Effector memory CD8-positive, alpha-beta T cell (primary cell): ENCODE measurements at places on chromosomes 1 and 21.
A peak's percentile ranks its signal among the peaks of the same experiment; 100 is the strongest.

GRCh38 chr1:241081473-241081872 is 275.5 kb downstream of the RGS7 start:
- DNase-seq = no peak

DNA sequence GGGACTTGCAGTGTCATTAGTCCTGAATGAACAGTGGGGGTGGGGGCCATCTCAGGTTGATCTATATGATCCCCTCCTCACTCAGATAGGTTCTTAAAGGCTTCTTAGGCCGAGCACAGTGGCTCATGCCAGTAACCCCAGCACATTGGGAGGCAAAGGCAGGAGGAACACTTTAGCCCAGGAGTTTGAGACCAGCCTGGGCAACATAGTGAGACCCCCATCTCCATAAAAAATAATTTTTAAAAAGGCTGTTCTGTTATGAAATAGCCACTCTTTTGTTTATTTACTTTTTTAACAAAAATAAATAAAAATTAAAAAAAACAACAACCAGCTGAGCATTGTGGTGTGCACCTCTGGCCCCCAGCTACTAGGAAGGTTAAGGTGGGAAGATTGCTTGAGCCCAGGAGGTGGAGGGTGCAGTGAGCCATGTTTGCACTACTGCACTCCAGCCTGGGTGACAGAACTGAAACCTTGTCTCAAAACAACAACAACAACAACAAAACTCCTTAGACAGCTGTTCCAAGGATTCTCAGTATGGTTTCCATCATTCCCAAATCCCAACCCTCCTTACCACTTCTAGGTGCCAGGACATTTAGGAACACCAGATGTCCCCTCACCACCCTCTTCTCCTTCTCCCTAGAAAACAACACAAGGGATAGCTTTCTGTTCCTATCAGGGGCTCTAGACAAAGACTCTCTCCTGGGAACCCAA is 2.0 kb upstream of the TRAPPC3 start:
- no peak for DNase-seq

DNA sequence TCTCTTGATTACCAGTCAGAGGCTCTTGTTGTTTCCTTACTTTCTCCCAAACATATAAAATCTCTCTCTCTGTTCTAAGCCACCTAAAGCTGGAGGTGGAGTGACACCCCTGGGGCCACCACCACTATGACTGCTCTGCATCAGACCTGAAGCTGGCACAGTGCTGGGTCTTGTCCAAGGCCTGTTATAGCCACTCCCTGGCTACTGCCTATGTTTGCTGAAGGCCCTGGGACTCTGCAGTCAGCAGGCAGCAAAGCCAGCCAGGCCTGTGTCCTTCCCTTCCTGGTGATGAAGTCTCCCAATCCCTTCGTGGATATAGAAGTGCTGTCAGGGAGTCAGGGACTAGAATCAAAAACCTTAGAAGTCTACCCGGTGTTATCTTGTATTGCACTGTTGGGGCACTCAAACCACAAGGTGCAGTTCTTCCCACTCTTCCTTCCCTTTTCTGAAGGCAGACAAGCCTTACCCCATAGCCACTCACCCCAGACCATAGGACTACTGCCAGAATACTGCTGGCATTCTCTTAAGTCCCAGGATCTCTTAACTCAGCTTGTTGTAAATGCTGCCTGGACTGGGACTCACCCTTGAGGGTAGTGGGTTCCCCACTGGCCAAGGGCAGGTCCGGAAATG is 103.1 kb downstream of the RPS6KC1 start:
- DNase-seq = no peak

DNA sequence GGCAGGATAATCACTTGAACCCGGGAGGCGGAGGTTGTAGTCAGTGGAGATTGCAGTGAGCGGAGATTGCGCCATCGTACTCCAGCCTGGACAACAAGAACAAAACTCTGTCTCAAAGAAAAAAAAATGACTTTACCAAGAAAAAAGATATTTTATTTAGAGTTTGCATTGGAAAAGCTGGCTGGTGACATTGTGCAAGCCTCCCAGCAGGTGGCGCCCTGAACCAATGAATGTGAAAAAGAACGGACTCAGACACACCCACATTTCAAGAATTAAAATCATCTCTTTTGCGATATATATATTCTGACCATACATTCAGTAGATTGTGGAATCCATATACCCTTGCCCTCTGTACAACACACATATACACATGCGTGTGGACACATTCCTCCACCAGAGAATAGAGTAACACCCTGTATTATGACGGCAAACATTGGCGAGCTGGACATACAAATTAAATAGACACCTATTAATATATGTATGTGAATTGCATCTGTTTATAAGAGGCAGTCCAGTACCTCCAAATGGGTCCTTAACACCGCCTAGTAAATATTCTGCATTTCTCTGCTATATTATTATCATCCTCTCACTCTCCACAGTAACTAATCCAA is 39.0 kb upstream of the CADM3 start:
- peak; percentile 56 for DNase-seq

DNA sequence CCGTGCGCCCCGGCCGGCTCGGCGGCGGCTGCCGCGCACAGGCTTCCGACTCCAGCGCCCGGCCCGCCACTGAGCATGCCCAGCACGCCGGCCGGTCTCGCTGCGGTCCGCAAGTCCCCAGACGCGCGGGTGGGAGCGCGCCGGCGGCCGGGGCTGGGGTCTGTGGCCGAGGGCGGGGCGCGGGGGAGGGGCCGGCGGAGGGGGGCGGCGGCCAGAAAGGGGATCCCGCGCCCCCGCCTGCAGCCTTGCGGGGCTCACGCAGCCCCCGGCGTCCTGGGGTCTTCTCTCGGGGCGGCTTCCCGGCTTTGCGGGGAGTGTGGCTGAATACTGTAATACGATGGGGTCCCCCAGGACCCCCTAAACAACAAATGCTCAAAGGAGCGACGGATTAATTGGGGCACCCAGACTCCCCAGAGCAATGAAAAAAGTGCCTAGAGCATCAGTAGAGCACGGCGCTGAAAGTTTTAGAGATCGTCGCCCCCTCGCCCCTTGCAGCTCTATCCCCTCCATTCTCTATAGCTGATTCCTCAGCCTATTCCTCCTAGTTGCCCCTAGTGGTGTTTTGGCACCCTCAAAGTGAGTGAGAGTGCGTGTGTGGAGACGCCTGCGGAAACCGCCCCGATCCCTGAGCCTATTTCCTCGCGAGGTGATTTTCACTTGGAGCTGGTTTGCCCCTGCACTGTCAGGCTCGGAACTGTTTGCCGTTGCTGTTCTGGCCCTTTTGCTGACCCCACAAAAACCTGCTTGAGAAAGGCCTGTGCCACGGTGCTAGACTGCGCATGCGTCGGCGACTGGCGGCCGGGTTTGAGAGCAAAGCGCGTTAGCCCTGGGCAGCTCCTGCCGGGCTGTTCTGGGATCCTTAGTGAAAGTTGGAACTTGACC is at the start of gene VAV3:
TSS of gene VAV3 (minus strand) at position 71 of the 882 bp plus-strand sequence. CDS start 311 bp downstream, outside the sequence.
- DNase-seq = peak; percentile 47

- peak; percentile 31 for DNase-seq
Observed at GRCh38 chr1:7948960-7949359, 8.3 kb upstream of the TNFRSF9 start.

- DNase-seq = no peak
Observed at GRCh38 chr1:40003156-40004093, 37.1 kb upstream of the CAP1 start.

GRCh38 chr1:44724955-44725698 is 5.8 kb downstream of the RNU5D-1 start:
- no peak for DNase-seq

DNA sequence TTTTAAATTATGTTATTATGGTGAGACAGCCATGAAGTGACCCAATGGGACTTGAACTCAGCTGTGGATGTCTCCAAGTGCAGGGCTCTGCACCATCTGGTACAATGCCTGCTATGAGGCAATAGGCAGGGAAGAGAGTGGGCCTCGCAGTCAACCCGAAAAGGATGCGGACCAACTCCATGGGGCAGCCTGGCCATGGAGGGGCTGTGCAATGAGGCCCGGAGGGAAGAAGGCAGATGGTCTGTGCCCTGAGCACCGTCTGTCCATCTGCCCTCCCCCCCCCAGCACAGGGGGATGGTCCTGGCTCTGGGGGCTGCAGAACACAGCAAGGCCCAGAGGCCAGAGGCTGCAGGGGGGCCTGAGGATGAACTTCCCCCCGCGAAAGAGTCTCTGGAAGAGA is 17.0 kb downstream of the ESPN start:
- DNase-seq = no peak

- DNase-seq = no peak
Observed at GRCh38 chr1:248599396-248599795, 1.9 kb upstream of the OR2T10 start.

GRCh38 chr1:13901039-13901438 is 201.1 kb downstream of the PRDM2 start:
- no peak for DNase-seq

DNA sequence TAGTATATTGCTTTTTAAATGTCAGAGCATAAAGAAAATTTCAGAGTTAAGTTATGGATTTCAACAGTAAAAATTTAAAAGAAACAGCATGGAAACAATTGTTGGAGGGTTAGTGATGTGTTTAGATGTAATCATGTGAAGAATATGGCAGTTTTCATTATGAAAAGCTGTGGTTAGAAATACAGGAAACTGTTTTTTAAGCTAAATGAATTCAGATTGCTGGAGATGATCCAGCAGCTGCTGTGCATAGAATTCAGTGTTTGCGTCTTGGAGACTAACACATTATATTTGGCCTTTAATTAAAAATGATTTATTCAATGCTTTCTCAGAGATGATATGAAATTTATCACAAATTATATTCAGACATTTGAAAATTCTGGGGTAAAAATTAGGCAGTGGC is 273.6 kb upstream of the LRRC7 start:
- no peak for DNase-seq

GRCh38 chr1:80258659-80259058 is 1252.1 kb upstream of the ADGRL4 start:
- DNase-seq = no peak

DNA sequence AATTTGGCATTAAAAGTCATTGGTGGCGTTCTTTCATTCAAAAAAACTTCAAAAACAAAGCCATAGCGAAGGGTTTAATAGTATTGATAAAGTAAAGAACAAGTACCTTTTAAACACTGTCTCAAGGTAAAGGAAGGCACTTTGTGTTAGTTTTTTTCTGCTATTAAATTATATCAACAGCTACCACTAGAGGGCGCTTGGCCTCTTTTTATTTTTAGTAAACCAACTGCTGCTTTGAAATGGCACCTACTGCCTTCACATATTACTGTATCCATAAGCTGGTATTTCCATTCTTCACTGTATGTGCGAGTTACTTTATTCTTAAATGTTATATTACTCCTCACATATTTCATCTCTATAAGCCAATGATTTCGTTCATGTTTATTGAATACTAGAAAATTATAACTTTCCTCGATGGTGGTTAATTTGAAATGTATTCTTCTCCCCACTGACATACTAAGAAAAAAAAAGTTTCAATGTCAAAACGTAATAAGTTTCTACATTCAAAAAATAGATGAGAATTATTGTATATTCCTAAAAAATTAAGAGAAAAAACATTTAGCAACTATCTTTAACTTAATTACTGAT is 125.7 kb upstream of the CXADR start:
- DNase-seq = peak; percentile 26

- no peak for DNase-seq
Observed at GRCh38 chr21:45011426-45011825, 63.0 kb upstream of the ADARB1 start.

DNA sequence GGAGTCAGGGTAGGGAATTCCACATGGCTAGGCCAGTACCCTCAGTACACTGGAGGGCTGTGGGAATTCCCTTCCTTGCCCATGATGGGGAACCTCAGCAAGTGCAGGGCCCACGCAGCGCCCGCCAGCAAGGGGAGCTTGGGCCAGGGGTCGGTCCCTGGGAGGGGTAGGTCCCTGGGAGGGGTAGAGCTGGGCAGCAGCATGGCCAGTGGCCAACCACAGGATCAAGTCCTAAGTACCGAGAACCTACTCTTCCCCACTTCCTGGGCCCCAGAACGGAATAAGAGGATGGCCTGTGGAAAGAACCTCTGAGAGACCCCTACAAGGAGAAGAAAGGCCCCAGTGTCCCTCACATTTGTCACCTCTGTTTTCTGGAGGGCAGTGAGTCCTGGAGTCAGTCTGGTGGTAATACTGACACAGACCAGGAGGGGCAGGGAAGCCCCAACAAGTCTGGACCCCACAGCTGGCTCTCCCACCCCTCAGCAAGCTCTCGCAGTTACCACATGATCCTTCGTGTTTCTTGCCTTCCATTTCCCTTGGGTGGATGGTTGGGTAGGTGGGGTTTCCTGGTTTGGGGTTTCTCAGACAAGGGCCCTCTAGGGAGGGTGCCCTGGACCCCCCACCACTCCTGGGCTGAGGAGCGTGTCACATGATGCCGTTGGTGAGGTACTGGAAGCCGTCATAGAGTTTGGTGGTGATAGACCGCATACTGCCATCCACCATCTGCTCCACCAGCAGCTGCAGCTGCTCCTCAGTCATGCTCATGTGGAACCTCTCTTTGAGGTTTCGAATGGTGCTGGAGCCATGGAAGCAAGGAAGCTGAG is 10.3 kb downstream of the ZNF687 start:
- DNase-seq = no peak

DNA sequence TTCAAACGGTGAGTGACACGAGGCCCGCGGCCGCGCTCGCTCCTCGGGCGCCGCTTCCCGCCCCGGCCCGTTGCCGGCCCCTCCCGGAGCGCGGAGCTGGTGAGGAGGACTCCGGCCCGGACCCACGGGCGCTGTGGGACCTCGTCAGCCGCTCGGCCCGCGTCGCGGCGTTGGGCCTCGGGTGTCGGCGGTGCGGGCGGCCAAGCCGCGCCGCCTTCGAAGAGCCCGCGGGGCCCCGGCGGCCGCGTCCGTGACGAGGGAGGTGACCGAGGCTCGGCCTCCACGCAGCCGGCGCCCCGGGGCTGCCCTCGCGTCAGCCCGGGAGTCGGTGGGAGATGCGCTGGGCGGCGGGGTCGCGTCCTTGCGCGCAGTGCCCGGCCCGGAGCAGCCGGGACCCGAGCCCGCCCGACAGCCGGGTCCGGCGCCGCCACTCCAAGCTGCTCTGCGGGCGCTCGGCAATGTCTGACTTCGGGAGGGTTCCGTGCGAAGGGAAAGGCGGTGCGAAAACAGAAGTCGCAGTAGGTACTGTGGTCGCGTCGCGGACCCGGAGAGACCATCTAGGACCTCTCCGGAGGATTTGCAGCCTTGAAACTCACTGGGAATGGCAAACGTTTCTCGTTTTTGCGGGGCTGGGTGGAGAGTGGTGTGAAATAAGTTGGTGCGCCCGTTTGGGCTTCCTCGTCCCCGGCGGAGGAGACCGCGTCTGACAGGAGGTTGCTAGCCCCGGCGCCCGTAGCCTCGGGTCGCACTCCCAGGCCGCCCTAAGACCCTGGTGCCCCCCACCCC is 829 bp downstream of the SPEN start:
- DNase-seq = peak; percentile 20

- DNase-seq = no peak
Observed at GRCh38 chr1:47759936-47760629, 237.1 kb downstream of the TRABD2B start.

- no peak for DNase-seq
Observed at GRCh38 chr1:168136709-168137514, at the start of gene GPR161. Gene GPR161, minus strand, starts transcription at chr1:168136930. Its CDS starts 32,080 bp downstream, at chr1:168104850.
